ENCODE measurements at places on chromosomes 11 and 22.

DNA sequence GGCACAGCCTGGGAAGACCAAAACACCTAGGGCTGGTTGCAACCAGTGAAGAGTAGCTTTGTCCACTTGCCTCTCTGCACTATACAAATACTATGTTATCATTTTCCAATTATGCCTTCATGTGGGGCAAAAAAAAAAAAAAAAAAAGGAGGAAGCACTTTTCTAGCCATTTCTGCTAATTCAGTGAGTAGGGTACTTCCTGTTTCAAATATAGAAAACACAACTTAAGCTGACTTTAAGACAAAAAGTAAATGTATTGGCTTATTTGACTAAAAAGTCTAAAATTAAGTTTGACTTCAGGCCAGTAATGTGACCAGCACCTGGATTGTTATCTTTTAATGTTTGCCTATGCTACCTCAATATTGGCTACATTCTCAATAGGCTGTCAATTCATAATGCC is 15.3 kb downstream of the CCDC73 start:
- DNase-seq = no peak

- DNase-seq = no peak
Measured at GRCh38 chr11:16817351-16817750, 78.9 kb downstream of the C11orf58 start.

DNA sequence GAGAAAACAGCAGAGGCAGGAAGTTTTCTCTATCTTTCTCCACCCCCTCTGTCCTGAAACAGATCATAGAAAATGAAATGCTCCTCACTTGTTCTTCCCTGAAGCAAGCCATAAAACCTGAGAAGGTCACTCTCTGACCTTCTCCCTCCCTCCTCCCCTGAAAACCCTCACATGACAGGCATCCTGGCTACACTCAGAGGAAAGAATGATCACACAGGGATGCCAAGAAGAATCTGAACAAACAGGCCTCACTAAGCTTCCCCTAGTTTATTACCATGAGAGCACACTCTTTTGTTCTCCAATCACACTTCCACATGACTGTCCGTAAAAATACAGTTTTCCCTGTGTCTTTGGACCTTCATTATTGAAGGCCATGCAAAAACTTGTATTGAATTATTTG is 300.1 kb downstream of the BUD13 start:
- no peak for DNase-seq

- no peak for DNase-seq
Measured at GRCh38 chr11:123684601-123685000, 30.2 kb upstream of the SCN3B start.

All from CD4-positive, alpha-beta T cell treated with Interleukin-2 at 100 ng/mL for 4 hours (primary cell).